ENCODE measurements at places on chromosomes 7 and 10. TPM values are rescaled to one million over a fixed set of nuclear protein-coding genes. Genes with fewer than 3 reads are reported as not detected.
A peak's percentile ranks its signal among the peaks of the same experiment; 100 is the strongest.

DNA sequence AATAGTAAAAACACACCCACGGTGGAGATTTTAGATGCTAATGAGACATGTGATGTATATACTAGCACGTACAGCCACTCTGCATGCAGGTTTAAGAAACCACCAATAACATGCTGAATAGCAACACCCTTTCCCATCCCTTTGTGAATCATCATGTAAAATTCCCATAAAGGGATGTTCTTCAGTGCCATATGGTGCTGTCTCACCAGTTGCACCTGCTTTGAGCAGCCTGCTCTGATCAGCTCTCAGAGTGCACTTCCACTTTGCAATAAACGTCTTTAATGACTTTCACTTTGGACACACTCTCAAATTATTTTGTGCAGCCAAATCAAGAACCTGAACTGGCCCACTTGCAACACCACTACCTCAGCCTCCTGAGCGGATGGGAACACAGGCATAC is 615.0 kb downstream of the ANKRD7 start:
- DNase-seq = no peak

DNA sequence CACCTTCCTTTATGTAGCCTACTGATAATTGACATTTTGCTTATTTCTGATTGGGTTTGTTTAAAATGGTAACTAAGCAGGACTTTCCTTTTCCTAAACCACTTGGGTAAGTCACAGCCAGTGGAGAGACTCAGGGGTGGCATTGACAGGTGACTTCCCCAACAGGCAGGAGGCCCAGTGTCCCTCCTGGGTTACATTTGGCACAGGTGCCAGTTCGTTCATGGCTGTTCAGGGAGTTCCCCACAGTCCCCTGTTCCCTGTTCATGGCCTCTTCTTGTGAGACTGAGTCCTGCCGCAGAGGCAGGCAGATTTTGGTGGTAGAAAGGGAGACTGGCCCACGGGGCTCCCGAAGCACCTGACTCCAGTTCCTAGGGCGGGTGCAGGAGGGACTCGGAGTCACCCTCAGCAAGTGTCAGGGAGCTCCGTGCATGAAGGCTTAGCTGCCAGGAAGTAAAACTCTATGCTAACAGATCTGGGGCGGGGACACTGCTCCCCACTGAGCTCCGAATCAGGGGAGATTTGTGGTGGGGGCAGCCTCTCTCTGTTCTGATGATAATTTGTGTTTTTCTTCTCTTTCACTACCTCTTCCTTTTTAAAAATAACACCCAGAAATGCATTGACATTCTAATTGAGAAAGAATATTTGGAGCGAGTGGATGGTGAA is 84.1 kb downstream of the EZH2 start:
- no peak for DNase-seq

GRCh38 chr7:29190349-29191045 is 4.1 kb upstream of the CHN2 start:
- no peak for DNase-seq

DNA sequence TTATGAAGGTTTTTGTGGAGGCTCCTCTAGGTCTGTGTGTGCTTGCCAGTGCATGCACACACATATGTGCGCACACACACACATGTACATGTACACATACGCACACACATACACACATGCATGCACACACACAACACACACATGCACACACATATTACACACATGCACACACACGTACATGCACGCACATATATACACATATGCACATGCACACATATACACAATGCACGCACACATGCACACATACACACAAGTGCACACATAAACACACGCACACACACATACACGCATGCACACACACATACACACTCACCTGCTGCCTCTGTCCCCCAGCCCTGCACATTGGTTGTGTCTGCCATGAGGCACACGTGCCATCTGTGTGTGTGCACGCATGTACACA is 66.3 kb downstream of the NEURL1 start:
- DNase-seq = no peak

DNA sequence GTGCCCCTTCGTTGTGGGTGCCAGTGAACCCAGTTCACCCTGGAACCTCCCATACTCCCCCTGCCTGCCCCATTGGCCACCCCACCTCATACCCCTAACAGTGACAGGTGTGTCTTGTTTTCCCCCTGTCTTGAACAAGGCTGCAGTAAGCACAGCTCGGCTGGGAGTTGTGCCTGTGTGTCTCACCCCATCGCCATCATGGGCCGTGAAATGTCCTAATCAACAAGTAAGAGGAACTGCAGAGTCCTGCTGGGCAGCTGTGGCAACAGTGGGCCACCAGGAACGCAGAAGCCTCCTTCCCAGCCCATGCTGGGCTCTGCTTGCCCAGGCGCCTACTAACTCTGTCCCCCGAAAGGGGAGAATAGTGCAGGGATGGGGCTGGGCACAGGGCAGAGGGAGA is 91.6 kb downstream of the C10orf105 start:
- no peak for DNase-seq

- DNase-seq = peak; percentile 44
These were observed 871 bp downstream of the SPOCK2 start for GRCh38 chr10:72087392-72087968.

DNA sequence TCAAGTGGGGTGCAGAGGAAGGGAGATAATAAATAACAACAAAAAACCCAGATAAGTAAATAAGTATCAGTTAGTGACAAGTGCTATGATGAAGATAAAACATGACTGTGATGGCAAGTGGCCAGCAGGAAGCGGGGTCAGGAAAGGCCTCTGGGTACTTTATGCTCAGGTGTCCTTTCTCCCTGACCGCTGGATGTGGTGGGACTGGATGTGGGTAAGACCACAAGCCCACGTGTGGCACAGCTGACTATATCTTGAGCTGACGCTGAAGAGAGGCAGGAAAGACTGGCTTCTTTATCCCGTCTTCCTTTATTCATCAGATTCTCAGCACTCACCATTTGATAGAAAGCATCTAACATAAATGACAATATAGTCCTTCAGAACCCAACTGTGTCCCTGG is 87.8 kb downstream of the CREB5 start:
- DNase-seq = no peak

- no peak for DNase-seq
These were observed 536.3 kb downstream of the KCNMA1 start for GRCh38 chr10:77101341-77101740.

DNA sequence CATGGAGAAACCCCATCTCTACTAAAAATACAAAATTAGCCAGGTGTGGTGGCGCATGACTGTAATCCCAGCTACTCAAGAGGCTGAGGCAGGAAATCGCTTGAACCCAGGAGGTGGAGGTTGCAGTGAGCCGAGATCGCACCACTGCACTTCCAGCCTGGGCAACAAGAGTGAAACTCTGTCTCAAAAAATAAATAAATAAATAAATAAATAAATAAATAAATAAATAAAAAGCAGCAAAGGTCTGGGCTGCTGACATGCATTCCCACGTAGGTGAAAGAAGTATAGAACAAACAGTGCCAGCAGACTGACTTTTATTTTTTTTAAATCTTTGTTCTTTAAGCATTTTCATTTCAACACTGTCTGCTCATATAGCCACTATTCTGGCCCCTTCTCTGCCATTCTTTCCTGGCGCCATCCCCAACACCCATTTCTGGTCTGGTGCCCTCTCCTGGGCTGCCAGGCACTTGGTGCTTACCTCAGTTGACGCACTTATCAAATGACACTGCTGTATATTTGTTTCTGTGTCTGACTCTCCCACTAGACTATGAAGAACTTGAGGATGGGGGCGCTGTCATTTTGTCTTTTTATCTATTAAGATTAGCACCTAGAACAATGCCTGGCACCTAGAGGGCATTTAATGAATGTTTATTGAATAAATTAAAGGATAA is 15.6 kb downstream of the FAM107B start:
- DNase-seq = no peak

DNA sequence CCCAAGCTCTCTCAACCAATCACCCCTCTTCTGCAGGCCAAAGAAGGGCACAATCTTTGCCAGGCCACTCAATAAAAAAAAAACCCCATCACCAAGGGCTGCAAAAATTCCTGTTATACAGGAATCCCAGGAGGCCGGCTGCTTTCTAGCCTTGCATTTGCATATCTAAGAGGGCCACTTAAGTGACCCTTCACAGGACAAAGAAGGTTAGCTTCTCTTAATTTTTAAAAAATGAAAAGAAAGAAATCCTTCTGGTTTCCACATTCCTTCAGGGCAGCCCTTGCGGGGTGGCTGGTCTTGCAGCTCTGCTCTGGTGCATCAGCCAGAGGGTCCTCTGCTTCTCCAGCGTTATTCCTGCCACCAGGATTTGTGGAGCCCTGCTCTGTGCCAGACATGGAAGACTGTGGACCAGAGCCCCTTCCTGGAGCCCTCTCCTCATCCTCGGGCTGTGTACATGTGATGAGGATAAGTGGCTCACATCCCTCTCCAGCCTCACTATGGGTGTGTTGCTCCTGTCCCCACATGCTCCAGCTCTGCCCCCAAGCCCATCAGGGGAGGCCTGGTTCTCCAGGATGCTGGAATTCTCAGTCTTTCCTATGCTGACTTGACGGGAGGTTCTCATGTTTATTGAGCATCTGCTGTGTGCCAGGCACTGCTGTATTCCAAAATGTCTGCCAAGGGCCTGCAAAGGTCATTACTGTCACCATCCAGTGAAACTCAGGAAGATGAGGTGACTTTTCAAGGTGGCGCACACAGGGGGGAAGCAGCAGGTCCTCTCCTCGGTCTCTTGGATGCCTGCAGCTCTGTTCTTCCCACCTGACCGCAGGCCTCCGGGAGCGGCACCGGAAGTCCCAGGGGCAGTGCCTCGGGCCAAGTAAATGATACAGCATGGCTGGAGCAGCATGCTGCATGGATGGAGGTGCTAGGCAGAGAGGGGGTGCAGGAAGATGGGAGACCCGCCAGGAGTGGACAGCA is 67.7 kb downstream of the ARHGAP22 start:
- no peak for DNase-seq

GRCh38 chr7:113331155-113331898 is 213.0 kb upstream of the SMIM30 start:
- no peak for DNase-seq

- no peak for DNase-seq
These were observed 3.1 kb downstream of the KLLN start for GRCh38 chr10:87860156-87860795.

RBP4 gene
- total RNA-seq = 8.3 TPM

CUBN gene
- total RNA-seq = 0.37 TPM

SPDYE2 gene
- not detected for total RNA-seq

PRLHR gene
- not detected for total RNA-seq

OGDHL gene
- 1.3 TPM for total RNA-seq

ACADSB gene
- total RNA-seq = 45.2 TPM

ASZ1 gene
- total RNA-seq = not detected

MYH16 gene
- total RNA-seq = not detected

LBX1 gene
- total RNA-seq = not detected

UBN2 gene
- 18.8 TPM for total RNA-seq

Data from left colon (tissue), 2 donors.